ENCODE measurements at places on chromosomes 11 and 22. TPM values are rescaled to one million over a fixed set of nuclear protein-coding genes. Genes with fewer than 3 reads are reported as not detected.
A peak's percentile ranks its signal among the peaks of the same experiment; 100 is the strongest.

DNA sequence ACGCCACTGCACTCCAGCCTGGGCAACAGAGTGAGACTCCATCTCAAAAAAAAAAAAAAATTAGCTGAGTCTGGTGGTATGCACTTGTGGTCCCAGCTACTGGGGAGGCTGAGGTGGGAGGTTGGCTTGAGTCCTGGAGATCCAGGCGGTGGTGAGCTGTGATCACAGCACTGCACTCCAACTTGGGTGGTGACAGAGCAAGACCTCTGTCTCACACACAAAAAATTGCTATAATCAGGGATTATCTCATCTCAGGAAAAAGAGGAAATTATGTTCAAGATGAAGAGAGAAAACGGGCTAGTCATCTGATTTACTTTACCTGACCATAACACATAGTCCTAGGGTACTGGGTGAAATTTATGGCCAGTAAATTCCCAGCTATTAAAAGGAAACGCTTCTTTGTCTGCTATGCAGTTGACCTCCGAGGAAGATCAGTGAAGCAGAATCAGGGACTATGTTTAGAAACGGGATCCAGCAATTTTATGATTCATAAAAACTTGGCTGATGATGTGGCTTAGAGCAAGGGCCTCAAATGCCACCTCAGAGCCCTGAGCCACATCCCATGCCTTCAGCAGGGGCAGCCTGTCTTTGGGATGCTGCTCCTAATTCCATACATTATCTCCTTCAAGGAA is 386.2 kb downstream of the NTM start:
- no peak for DNase-seq

- DNase-seq: no peak
These were observed 5.3 kb upstream of the HORMAD2 start for GRCh38 chr22:30074994-30075393.

Gene SLC25A18
- 2.5 TPM for total RNA-seq

GRCh38 chr22:23833911-23834317 is 4.9 kb downstream of the DERL3 start:
- peak; percentile 61 for DNase-seq

DNA sequence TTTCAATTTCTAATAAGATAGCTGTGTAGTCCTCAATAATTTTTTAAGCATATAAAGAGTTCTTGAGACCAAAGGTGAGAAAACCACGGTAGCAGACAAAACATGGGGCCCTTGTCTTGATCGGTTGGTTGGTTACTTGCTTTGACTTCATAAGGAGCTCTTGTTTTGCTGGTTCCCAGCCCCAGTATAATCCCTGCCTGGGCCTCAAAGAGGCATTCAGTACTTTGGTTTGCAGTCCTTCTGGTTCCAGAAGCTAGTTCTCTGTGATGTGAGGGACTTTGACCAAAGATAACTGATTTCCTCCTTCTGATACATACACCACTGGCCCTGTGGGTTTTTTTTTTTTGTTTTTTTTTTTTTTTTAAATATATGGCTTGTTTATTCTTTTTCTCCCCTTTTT is 17.1 kb downstream of the MARK2 start:
- DNase-seq: no peak

DNA sequence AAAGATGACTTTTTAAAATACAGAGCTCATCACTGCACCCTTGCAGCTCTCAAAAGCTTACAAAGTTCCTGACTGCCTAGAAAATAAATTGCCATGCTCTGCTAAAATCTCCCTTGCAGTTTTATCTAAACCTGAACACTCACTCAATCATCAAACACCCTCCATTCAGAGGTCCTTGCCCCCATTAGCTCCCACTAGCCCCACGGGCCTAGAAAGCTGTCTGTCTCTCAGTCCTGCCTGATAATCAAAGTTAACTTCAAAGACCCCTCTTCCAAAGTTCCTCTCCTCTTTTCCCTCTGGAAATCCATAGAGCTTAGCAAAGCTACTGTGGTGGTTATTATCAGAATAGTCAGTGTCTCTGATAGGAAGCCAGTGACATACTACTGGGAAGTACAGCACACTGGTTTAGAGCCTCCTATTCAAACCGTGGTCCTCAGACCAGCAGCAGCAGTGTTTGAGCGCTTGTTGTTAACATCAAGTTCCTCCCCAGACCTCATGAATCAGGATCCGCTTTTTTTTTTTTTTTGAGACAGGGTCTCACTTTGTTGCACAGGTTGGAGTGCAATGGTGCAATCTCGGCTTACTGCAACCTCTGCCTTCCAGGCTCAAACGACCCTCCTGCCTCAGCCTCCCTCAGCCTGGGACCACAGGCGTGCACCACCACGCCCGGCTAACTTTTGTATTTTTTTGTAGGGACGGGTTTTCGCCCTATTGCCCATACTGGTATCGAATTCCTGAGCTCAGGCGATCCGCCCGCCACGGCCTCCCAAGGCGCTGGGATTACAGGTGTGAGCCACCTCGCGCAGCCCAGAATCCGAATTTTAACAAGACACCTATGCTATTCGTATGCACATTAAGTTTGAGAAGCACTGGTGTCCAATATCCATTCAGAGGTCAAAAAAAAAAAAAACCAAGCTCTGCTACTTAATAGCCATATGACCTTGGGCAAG is 1.2 kb downstream of the NDUFC2 start:
- DNase-seq: no peak

GRCh38 chr22:19085233-19085718 is 36.9 kb downstream of the DGCR2 start:
- no peak for DNase-seq

GRCh38 chr11:84319863-84320262 is 1033.7 kb upstream of the CCDC90B start:
- DNase-seq: no peak

GRCh38 chr11:11192541-11192940 is 160.5 kb downstream of the CSNK2A3 start:
- DNase-seq: no peak

DNA sequence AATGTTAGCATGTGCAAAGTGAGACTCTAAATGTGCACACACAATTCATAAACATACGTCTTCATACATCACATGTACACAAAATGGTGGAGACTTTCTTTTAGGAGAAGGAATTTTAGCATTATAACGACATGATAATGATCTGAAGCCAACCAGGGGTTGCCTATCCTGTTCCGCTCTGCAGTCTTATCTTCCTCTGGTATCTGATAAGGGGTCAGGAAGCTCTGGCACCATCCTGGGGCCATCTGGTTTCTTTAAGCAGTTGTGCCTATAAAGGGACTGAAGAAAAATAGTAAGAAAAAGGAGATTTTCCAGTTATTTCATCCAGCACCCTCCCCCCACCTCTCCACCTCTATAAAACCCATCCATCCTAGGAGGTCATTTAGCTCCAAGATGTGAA is 5.8 kb upstream of the NUP50 start:
- no peak for DNase-seq

Data from Right ventricle myocardium superior (tissue), 1 donor.